NCI-H69 (cell line): ENCODE measurements at places on chromosomes 5 and 9.

GRCh38 chr5:118789366-118789765 is 199.0 kb downstream of the DTWD2 start:
- peak; percentile 22 for DNase-seq

GRCh38 chr5:72799721-72800120 is 16.7 kb upstream of the TNPO1 start:
- peak; percentile 16 for DNase-seq

- DNase-seq: peak; percentile 67
Measured at GRCh38 chr9:104927216-104927911, 591 bp downstream of the ABCA1 start.

DNA sequence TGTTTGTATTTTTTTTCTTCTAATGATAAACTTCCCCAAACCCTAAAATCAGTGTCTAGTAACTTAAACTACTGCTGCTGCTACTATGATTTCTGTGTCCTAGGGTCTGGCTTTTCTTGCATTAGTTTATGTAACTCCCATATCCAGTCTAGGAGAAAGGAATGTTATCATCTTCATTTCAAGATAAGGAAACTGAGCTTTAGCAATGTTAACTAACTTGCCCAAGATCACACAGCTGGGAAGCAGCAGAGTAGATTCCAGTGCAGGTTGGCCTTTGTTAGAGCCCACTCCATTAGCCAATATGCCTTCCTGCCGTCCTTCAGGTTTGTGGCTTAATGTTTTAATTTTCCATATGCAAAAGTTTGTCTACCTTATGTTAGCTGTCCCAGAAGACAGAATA is 10.4 kb downstream of the TMEM171 start:
- no peak for DNase-seq

DNA sequence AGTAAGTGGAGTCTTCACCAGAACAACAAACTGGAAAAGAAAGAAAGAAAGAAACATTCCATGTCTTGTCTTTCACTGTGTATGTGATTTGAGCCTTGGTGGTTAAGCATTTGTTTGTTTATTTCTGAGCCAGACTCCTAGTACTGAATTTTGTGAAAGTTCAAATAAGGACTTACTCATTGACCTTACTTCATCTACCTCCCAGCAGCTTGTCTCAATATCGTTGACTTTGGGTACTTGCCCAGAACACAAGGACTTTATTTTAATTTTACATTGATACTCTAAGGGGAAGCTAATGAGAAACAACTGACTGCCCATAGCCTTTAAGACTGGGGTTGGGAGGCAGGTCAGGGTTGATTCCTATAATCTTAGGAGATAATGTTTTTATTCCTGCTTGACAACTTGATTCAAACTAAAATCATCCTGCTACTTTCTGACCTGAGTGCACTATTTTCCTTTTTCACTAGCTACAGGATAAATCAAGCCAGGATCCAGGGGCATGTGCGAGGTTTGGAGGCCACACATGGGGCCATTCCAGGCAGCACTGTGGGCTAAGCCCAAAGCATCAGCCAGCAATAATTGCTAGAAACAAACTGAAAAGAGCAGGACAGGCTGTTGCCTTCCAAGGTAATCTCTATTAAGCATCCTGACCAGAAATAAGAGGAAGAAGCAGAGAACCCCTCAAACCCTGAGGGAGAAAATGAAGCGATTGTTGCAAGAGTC is 138.9 kb upstream of the RUSC2 start:
- DNase-seq: no peak

DNA sequence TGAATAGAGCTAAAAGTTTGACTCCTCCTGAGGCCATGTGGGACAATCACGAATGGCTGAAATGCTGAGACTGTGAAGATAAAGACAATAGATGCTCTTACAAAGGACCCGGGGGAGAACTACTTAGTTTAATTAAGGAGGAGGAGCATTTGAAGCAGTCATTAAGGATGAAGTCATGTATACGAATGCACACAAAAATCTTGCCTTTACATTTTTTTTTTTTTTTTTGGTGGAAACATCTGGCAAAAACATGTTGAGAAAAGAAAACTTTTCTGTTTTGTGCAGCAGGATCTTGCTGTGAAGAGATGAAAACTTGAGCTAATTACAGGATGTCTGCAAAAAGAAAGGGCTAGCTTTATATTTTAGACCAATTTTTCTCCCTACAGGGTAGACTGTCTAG is 42.3 kb upstream of the NR3C1 start:
- DNase-seq: peak; percentile 89
